ENCODE measurements at places on chromosomes 2 and 18.

DNA sequence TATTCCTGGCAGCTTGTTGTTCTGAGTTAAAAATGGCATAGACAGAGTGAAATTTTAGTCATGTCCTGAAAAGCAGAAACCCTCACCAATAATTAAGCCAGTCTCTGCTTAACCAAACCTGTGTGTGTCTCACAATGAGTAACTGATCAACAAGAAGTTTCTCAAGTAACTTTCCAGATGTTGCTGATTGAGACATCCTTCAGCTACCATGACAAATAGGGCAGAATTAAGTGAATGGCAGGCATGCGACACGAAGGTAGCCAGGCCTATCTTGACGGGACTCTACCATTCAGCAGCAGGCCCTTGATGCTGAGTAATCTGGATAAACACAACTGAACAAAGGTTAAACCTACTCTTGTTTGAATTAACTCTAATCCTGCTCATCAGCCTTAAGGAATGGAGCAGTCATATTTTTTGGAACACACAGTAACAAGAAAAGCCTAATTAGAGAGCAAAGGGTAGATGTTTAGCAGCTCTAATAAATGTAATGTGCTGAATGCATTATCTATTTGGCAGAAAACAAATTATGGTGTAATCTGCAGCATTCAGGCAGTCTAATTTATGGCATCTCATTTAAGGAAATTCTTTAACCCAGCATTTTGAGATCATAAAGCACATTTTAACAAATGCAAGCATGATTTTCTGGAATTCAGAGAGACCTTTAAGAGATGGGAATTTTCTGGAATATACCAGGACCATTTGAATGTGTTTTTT is 159.5 kb upstream of the EPHA4 start:
- DNase-seq, result no peak

DNA sequence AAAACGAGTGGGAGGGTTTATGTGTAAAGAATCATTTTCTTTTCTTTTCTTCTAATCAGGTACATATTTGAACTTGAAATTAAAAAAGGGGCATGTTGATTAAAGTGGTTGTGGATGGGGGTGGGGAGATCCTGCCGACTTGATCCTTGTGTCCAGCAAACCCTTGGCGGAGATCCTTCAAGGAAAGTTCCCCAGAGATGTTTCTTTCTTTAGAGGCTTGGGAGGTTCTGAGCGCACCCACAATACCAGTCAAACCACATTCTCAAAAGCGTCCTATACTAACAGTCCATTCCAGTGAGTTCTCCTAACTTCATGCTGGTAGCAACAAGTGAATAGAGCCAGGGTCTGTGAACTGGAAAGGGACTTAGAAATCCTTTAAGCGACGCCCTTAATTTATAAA is 49.2 kb downstream of the MYCN start:
- no peak for DNase-seq

- DNase-seq, result no peak
These were observed 30.4 kb downstream of the SRSF7 start for GRCh38 chr2:38720613-38721241.

DNA sequence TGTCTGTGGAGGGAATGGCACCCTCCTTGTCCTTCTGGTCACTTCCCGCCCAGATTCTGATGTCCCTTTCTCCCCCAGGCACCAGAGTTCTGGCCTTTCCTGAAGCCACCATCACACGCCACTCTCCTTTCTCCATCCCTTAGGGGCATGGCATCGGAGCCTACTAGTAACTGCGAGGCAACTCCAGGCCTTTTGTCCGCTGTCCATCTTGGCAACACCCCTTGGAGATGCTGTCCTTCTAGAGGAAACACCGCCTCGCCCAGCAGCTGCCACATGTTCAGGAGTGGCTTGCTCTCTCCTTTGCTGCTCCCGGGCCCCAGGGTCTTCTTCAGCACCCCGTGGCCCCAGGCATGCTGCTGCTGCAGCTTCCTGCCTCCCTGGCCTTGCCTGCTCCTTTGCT is 267.0 kb downstream of the SRBD1 start:
- no peak for DNase-seq

GRCh38 chr2:21263622-21264021 is 139.9 kb downstream of the TDRD15 start:
- no peak for DNase-seq

DNA sequence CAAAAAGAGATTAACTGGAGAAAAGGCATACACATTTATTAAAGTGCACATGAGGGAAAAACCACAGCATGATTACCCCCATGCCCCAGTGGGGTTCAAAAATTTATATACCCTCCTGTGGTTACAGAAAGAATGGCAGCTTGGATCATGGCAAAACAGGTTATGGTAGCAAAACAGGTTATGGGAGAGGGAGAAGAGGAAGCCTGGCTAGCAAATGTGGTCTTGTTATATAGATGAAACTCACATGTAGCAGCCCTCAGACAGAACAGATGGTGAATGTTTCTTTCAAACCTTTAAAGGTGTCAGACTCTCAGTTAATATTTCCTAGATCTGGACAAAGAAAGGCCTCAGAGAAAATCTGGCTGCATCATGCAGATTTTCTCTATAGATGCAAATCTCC is 178.2 kb upstream of the ZC3H15 start:
- no peak for DNase-seq

DNA sequence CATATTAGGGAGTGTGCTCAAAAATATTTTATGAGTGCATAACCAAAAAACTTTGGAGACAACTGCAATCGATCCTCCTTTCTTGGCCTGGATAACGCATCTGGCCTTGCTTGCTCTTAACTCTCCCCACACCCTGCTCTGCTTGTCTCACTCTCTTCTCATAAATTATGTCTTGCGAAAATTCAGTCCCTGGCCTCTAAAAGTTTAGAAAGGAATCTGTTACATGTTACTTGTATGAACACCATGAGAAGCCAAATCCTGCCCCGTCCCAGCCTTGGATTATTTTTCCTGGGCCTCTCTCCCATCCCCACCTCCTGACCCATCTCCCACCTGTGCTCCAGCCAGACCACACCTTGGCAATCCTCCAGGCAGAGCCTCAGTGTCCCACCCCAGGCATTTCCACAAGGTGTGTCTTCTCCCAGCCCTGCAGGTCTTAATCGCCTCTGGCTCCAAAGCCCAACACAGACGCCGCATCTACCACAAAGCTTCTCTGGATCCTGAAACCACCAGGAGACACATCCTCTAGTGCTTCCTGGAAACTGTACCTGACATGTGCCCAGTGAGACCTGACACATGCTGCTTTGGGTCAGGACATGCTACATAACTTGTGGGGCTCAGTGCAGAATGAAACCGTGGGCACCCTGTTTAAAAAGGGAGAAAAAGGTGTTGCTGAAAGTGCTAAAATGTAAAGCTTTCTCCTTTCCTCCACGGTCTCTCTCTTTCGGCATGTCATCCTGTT is 99.6 kb upstream of the ST3GAL5 start:
- DNase-seq, result no peak

DNA sequence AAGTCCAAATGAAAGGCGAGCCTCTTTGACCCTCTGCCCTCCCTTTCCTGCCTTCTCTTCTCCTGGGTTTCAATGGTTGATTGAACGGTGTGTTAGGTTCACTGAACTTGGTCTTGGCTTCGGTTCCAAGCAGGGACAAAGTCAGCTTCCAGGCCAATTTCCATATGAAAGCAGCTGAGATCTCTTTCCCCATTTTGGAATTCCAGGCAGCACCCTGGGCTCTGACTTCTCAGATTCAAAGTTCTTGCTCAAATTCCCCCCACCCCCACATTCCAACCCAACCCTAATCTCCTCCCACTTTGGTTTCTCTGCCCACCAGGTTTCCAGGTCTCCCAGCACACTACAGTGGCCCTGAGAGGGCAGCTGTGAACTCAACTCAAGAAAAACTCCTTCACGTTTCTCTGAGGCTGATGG is 231.0 kb downstream of the INSIG2 start:
- DNase-seq, result no peak

GRCh38 chr2:56505885-56506284 is 322.1 kb downstream of the CCDC85A start:
- no peak for DNase-seq

DNA sequence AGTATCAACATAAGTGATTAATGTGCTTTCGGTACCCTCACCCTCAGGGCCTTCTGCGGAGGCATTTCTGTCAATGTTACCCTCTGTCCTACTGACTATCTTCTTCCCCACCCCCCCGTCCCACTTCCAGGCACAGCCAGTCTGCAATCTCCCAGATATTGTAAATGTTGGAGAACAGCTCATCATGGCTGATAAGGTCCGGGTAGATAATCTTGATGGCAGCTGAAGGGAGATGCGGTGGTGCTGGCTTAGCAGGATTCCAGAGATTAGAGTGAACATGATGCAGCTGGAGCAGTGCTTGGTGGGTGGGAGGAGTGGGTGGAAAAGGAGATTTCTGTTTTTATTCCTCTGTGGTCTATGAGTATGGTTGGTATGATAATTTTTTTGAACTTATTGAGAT is 15.5 kb downstream of the GTF2A1L start:
- no peak for DNase-seq

GRCh38 chr2:233121856-233122255 is 61.7 kb downstream of the INPP5D start:
- no peak for DNase-seq

GRCh38 chr2:108377815-108378630 is at the start of gene SULT1C4:
Gene SULT1C4, plus strand, starts transcription at chr2:108377954. Its CDS starts 384 bp downstream, at chr2:108378338.
- no peak for DNase-seq

DNA sequence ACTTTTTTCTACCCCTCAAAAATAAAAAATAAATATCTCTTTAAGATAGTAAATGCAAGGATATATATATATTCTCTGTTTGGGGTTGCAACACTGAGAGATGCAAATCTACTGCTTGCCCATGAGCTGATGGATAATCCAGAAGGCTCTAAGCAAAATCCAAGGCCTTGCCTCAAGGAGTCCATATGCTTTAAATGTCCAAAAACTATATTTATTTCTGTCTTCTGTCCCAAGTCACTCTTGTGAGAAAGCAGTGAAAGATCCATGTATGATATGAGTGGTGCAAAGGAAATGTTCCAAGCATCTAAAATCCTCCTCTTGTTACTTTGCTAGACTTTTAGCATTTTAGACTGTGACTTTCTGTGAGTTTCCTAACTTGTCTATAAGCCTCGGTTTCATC is 92.9 kb upstream of the RNF152 start:
- DNase-seq, result no peak

DNA sequence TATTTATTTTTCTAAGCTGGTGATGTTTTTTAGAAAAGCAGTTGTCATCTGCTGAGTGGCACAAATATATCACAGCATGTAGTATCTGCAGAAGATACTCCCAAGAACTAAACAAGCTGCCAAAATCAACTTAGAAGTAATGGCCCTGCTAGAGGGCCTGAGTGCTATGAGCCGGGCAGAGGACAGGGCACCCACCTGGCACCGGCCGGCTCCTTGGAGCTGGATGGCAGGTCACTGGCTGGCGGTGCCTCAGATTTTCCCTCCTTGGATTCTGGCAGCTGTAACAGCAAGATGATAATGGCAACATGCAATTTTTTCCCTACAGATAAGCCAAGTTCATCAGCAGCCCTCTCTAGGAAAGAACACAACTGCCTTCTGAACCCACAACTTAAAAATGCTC is 79.7 kb downstream of the EMILIN2 start:
- no peak for DNase-seq

DNA sequence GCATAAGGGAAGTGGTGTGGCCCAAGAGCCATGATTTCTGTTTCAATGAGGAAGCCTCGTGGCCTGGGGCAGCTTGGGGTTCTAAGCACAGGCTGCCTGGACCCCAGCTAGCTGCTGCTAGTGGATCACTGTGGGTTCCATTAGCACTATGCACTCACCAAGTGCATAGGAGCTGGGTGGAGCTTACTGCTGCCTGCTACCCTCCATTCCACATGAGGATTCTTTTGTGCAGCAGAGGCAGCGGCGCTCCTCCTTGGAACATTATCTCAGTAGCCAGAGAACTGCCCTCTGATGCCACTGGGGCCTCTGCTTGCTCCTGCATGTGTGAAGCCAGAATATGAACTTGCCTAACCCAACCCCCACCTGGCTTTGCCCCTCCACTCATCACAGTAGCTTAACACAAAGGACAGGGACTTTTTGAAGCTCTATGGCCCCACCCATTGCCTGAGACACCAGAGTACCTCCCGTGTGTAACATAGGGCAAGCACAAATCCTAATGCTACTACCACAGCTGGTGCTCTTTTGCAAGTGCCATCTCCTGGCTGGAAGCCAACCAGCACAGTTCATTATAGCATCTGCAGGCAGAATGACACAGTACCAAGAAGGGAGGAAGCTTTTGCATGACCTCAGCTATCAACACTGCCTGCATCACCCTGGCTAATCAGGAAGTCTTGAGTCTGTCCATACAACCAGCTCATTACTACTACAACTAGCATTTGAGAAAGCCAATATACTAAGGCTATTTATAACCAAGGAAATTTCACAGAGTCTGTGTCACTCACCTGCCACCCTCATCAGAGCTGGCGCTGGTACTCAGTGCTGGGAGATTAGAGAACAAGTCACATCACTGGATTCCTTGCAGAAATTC is 297.0 kb upstream of the GULP1 start:
- no peak for DNase-seq

DNA sequence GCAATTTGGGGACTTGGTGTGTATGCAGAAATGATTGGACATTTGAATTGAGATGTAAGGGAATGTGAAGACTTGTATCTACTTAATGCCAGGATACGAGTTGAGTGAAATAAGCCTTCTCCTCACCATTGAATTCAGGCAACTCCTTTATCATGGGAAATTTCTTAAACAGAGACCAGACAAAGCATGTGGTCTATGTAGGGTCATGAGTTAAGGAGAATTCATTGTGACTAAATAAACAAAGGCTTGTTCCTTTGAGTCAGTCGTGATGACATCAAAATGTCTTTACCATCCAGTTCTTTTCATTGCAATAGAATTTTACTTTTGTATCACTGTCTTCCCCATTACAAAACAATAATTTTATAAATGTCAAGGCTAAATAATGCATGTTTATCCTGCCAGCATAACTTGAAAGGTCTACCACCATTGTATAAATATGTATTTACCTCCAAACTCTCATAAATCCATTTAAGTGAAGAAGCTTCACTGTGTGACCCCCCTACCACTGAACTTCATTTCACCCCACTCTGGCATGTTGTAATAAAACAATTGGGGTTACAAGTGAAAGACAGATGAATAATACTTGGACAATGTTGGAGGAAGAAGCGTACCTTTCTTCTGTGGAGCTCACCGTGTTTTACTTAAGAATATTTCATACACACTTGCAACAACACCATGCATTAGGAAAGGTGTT is 149.4 kb downstream of the EPHA4 start:
- no peak for DNase-seq

DNA sequence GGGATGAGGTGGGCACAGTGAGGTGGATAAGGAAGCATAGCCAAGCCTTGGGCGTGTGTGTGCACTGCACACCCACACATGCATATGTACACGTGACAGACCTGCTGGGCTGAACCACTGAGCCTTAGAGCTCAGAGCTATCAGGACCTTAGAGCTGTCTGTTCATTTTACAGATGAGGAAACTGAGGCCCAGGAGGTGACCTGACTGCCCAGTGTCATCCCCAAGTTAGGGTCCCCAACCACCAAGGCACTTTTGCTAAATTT is 8.2 kb upstream of the SNED1 start:
- no peak for DNase-seq

- DNase-seq, result no peak
These were observed 177.8 kb upstream of the SCN7A start for GRCh38 chr2:166671801-166672200.

GRCh38 chr2:182319556-182320505 is 107.0 kb downstream of the PDE1A start:
- DNase-seq, result no peak

GRCh38 chr2:101830555-101830954 is 133.0 kb downstream of the MAP4K4 start:
- DNase-seq, result peak; percentile 57

All from stimulated activated effector memory CD8-positive, alpha-beta T cell treated with anti-CD3 and anti-CD28 coated beads, Interleukin-12 subunit alpha, Interleukin-12 subunit beta, amount 100 ng/mL, for 72 hours (primary cell).